ENCODE measurements at places on chromosomes 12 and 14.

- no peak for DNase-seq
Measured at GRCh38 chr12:108800591-108800990, 56.8 kb downstream of the SSH1 start.

DNA sequence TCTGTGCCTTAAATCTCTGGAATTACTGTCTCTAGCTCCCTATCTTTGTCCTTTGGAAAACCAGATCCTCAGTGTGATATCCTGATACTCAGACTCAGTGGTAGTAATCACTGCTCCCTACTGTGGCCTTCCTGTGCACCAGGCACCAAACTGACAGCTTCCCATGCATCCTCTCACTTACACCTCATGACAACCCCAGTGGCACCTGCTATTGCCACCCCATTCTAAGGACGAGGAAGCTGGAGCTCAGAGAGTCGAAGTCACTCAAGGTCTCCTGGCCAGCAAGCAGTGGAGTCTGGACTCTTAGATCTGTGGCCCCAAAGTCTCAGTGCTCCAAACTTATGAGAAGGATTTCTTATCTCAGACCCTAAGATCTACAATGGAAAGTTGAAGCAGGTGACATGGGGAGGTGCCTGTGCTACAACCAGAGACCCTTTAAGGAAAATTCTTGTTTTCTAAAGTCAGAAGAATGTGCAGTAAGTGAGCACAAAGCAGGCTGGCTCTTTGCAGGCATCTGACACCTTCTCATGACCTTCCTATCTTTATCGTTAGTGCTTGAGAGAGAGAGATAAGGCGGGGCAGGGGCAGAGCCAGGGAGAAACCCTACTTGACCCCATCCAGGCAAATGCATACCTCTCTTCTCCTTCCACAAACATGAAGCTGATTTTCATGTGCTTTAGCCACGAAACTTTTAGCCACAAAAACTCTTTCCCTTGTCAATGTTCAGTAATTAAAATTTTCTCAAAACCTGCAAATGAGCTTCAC lies 47.1 kb downstream of the CCDC60 start:
- no peak for DNase-seq

GRCh38 chr14:80979951-80980350 lies 24.5 kb downstream of the TSHR start:
- DNase-seq = no peak

GRCh38 chr12:82996168-82996812 lies 309.6 kb downstream of the TMTC2 start:
- peak; percentile 13 for DNase-seq

GRCh38 chr14:105204206-105204930 lies 23.3 kb upstream of the NUDT14 start:
- DNase-seq = peak; percentile 46

Data from mammary epithelial cell (primary cell).